T-helper 9 cell (primary cell): ENCODE measurements at places on chromosomes 12 and 14.

DNA sequence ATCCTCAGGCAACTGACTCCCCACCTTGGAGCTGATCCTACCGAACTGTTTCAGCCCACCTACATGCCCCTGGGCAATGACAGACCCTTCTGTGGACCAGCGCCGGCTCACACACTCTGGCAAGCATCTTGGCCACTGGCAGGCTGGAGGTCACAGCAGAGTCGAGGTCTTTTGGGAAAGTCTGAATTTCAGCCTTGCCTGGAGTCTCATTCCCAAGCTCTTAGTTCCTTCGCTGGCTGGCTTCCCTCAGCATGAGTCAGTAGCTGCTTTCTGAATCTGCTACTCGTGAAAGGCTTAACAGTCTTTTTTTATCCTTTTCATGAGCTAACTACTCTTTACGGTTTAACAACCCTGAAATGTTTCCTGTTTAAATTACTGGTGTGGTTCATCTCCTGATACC, 44.5 kb downstream of the ASCL4 start:
- no peak for DNase-seq

- DNase-seq, result no peak
Measured at GRCh38 chr14:58055497-58056010, 96.5 kb downstream of the ARMH4 start.

DNA sequence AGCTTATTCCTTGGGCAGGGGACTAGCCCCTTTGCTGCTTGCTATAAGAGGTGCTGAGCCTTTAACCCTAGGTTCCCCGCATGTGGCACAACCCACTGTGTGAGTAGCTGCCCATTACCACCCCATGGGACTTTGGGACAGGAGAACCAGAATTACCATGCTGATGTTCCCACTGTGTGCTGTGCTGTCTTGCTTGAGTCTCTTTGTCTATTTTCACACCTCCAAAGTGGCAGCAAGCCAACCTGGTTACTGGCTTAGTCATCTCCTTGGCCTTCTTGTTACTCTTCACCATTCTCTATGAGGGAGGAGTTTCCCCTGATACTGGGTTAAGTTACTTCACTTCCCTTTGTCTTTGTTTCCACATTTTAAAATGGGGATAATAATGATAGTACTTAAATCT, 73.4 kb upstream of the ETV6 start:
- DNase-seq, result no peak

GRCh38 chr12:1660304-1661187, 30.3 kb upstream of the ADIPOR2 start:
- DNase-seq, result peak; percentile 61

- DNase-seq, result no peak
Measured at GRCh38 chr14:97920201-97920600, 1123.0 kb downstream of the VRK1 start.

DNA sequence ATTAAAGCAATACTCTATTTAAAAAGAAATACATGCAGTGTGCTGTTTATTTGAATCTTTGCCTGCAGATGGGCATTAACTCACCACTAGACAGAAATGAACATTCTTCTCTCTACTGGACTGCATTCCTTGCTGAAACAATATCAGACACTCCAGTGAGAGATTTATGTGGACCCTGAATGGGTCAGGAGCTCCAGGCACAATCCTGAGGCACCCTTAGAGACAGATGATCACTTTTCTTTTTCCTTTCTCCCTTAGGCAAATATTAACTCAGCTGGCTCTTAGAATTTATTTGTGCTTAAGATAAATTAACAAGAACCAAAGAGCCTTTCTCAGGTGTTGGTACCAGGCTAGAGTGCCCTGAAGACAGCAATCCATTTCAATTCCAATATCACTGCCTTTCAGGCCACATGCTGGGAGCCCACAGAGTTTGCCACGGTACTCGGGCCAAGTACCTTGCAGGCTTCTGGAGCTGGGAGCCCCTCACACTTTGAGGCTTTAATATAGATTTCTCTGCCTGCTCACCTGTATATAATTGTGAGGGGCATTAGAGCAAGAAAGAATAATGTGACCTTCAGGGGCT, 173.0 kb downstream of the EMP1 start:
- DNase-seq, result no peak

DNA sequence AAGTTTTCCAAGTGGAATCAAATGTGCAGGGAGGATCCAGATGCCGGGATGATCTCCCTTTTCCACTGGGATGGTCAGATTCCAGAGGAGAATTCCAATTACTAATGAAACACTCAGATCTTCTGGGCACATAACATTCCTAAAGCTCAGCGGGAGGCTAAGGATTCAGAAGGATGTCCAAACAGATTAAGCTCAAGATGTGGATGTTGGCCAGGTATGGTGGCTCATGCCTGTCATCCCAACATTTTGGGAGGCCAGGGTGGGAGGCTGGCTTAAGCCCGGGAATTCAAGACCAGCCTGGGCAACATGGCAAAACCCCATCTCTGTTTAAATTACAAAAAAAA, 62.0 kb upstream of the PNMA1 start:
- DNase-seq, result no peak

DNA sequence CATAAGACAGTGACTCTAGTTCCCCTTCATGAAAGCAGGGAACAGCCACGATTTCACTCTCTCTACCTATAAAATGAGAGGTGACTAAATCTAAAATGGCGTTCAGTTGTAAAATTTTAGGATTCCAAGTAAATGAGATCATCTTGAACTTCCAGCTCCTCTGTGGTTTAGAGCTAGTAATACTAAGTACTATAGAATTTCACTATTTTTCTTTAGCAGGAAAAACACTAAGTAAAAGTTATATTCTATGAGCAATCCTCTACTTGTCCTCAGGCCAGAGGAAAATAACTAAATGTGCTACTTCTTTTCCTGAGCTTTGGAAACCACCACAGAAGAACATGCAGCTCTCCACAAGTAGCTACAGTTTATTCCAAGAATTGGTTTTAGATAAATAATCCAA, 55.6 kb downstream of the NIN start:
- no peak for DNase-seq

DNA sequence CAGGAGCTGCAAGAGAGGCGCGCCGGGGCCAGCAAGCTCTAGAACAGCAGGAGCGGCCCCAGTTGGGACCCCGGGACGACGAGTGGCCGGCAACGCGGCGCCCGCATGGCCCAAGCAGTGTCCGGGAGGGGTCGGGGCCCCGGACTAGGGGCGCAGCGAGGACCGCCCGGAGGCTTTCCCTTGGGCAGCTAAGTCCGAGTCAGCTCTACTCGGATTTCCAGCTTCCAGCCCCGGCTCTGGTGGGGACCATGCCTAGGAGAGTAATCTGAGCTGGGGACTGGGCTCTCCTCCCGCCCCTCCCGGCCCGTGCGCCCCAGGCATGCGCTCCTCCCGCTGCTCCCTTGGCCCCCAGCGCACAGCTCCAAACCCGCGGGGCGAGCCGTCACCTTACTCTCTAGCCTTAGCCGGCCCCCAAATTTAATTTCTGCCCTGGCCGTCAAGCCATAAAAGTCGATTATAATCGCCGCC, 41.6 kb upstream of the CAPRIN2 start:
- no peak for DNase-seq

DNA sequence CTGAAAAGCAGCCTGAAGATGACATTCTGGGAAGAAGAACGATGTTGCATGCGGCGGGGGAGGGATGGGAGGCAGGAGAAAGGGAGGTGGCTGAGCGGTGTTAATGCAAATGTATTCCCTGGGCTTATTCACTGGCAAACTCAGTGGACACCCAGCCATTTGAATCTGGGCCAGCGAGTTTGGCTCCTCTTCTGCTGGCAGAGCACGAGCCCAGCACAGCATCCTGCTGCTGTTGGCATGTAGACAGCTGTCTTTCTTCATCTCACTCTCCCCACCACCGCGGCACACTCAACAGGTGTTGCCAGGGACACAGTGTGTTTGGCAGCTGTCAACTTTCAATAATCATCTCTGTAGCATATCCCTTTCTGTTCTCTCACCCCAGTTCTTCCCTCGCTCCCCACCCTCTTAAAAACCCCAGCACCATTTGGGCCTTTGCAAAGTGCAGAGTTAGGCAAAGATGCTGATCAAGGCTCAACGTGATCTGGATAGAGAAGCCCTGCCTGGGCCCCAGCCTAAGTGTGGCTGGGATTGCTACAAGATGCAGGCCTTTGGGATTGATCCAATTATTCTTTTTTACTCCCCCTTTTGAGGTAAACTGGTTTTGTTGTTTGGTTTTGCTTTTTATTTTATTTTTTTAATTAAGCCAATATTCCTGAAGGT, 131.9 kb downstream of the EXOC5 start:
- DNase-seq, result no peak

DNA sequence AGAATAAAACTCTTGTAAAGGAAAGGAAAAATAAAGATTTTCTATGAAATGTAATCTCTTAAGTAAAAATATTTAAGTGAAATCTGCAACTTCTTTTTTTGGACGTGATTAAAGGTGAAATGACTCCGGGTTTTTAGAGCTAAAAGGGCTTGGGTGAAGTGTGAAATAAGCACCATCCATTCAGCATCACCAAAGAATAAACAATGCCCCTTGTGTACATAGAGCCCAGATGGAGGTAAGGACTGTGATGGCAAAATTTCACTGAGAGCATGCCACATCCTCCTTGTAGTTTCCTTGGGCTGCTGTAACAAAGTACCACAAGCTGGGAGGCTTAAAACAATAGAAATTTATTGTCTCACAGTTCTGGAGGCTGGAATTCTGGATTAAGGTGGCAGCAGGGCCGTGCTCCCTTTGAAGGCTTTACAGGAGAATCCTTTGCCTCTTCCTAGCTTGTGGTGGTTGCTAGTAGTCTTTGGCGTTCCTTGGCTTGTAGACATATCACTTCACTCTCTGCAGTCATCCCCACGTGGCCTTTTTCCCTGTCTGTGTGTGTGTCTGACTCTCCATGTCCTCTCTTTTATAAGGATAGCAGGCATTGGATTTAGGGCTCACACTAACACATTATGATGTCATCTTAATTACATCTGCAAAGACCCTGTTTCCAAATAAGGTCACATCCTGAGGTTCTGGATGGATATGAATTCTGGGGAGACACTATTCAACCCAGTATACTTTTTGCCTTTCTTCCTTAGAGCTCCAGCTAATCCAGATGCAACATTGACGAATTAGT, 24.2 kb downstream of the ZNF664 start:
- DNase-seq, result no peak

- no peak for DNase-seq
Measured at GRCh38 chr14:77615361-77616132, 890 bp downstream of the SPTLC2 start.

- DNase-seq, result no peak
Measured at GRCh38 chr14:73463411-73463810, 5.1 kb upstream of the NUMB start.

GRCh38 chr12:89846473-89847055, 137.9 kb upstream of the ATP2B1 start:
- no peak for DNase-seq

DNA sequence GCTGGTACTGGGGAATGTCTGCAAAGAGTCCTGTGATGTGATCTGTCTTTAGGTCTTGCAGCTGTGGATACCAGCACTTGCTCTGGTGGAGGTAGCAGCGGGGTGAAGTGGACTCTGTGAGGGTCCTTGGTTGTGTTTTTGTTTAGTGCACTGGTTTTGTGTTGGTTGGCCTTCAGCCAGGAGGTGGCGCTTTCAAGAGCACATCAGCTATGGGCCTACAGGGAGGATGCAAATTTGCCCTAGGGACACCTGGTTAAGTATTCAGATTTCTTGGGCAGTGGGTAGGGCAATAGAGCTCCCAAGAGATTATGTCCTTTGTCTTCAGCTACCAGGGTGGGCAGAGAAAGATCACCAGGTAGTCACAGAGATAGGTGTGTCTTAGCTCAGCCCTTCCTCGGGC, 63.8 kb downstream of the PTGER2 start:
- DNase-seq, result no peak
